ENCODE measurements at places on chromosomes 2 and 18.

DNA sequence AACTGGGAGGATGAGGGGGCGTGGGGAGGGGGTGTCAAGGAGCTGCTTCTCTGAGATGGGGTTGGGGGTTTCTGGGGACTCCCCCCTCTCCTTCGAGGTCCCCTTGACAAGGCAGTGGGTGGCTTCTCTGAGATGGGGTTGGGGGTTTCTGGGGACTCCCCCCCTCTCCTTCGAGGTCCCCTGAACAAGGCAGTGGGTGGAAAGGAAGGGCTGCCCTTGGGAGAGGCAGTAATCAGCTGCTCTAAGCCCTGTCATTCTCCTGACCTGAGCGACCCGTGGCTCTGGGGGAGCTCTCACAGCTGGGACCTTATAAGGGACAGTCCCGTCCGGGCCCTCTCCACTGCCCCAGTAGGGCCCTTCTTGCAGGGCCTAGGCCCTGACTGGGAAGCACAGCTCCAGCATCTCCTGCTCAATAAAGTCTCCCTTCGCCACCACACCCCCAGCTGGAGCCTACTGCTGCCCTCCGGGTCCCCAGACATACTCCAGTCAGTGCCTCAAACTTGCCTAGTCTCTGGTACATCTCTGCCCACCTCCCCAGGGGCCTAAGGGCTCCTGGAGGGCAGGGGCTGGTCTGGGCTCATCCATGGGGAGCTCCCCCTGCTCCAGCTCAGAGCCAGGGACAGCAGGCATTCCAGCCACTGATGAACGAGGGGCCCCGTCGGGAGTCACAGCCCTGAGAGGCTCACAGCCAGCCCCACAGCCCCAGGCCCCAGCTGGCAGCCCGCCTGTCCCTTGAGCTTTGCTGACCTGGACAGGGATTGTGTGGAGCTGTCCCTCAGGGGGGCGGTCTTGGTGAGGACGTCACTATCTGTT lies 2.8 kb downstream of the GAREM2 start:
- H3K4me3 ChIP-seq = no peak overlapping the region
- peaks cover 20% of the 10 kb centered on the region for H3K4me1 ChIP-seq
- H3K27ac ChIP-seq = no peak overlapping the region
- peaks cover 36% of the 10 kb centered on the region for H3K27me3 ChIP-seq

GRCh38 chr2:28991021-28991420 lies 9.9 kb downstream of the TOGARAM2 start:
- H3K27ac ChIP-seq = no peak overlapping the region
- no peak overlapping the region for H3K4me3 ChIP-seq
- DNase-seq = no peak
- no peaks in the 10 kb centered on the region for H3K27me3 ChIP-seq
- H3K4me1 ChIP-seq = no peaks in the 10 kb centered on the region
- no peaks in the 10 kb centered on the region for H3K36me3 ChIP-seq

DNA sequence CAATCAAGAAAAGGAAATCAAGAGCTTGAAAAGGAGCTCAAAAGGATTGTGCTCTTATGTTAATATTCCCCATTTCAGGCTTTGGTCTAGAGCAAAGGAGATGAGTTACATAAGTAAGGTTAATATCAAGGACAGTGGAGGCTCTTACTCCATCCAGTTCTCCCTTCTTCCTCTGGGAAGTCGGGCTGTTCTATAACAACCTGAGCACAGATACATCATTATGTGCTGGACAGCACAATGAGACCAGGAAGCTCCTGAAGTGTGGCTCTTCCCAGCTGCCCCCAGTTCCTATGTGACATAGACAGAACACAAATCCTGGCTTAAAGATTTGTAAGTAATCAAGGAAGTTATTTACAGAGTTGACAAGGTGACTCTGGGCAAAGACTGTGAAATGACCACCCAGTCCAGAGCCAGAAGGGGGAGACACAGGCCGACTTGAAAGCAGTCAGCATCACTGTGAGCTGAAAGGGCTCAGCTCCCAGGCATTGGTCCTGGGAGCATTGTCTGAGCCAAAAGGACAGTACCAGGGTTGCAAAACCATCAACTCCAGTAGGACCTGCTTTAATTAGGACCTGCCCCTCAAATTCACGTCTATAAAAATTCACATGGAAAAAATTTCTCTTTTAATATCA lies 917.6 kb upstream of the ACVR2A start:
- no peaks in the 10 kb centered on the region for H3K4me1 ChIP-seq
- no peaks in the 10 kb centered on the region for H3K27me3 ChIP-seq
- H3K27ac ChIP-seq = no peak overlapping the region
- no peaks in the 10 kb centered on the region for H3K36me3 ChIP-seq
- DNase-seq = peak; percentile 9

DNA sequence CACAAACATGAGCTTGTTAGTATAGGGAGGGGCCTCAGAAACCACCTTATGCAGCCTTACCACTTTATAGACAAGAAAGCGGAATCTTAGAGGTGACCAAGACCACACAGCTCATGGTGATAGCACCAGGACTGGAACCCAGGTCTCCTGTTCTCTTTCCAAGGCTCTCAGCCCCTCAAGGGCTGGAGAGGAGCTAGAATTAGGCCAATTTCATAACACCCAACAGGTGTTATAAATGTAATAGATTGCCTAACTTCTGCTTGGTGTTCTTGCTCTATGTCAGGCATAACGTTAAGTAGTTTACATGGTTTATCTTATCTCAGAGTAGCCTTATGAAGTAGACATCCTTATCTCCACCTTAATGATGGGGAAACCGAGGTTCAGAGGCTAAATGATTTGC lies 42.9 kb downstream of the RPL37A start:
- no peak for DNase-seq
- H3K36me3 ChIP-seq = no peaks in the 10 kb centered on the region
- H3K27me3 ChIP-seq = peaks cover 7% of the 10 kb centered on the region
- no peaks in the 10 kb centered on the region for H3K4me1 ChIP-seq

DNA sequence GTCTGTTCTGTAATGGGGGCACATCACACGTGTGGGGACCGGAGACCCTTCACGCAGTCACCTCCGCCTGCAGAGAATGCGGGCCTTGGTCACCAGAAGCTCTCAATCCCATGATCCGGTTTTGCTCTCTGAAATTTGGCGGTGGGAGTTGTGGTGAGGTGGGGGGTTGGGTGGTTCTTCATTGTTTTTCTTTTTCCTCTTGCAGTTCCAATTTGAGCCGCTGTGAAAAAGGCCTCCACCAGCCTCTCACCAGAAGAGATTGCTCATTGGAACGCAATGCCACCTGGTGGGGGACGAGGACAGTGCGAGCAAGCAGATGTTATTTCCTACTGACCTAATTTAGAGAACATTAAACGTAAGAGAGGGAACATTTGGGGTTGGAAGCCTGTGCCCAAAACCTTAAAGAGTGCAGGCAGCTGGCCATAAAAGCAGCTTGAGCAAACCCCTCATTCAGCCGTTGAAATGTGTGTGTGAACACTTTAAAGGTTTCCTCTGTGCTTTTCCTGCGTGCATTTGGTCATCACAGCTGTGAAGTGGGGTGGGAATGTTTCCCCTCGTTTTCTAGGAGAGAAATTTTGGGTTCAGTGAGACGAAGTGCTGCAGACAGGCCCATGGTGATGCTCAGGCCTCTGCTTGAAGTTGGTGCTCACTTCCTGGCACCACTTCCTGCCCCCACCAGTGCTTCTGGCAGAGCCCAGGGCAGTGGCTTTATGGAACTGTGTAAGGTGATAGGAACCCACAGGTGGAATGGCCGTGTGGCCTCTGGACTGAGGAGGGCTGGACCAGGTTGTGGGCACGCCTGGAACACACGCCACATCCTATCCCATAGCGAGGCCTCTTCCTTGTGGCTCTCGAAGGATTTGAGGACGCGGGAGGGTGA lies 61.7 kb downstream of the ZCCHC2 start:
- DNase-seq = peak; percentile 93
- H3K27ac ChIP-seq = peak overlapping the region; percentile 92
- H3K27me3 ChIP-seq = no peaks in the 10 kb centered on the region
- H3K4me3 ChIP-seq = peak overlapping the region; percentile 2
- H3K4me1 ChIP-seq = peaks cover 42% of the 10 kb centered on the region
- H3K36me3 ChIP-seq = peaks cover 13% of the 10 kb centered on the region

DNA sequence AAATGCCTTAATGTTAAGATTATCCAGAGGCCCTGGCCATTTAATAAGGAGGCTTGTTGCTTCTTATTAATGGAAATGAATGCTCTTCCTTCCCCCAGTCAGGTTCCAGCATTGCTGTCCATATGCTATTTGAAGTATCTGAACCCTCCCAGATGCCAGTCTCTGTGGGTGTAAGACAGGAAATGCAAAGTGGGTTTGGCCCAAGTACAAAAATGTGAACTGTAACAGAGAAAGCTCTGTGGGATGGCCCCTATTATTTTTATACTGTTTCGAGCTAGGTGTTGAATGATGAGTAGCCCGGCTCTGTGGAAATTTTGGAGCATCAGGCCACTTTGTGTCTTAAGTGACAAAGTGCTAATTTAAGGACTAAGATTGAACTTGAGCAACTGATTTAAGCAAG lies 141.0 kb downstream of the UXS1 start:
- no peak overlapping the region for H3K27ac ChIP-seq
- H3K27me3 ChIP-seq = no peaks in the 10 kb centered on the region
- H3K36me3 ChIP-seq = no peaks in the 10 kb centered on the region
- H3K4me3 ChIP-seq = no peak overlapping the region
- DNase-seq = peak; percentile 47

GRCh38 chr2:107621186-107622165 lies 205.2 kb upstream of the RGPD4 start:
- H3K27ac ChIP-seq = no peak overlapping the region
- no peaks in the 10 kb centered on the region for H3K36me3 ChIP-seq
- H3K27me3 ChIP-seq = no peaks in the 10 kb centered on the region

GRCh38 chr2:20472569-20472968 lies 25.7 kb downstream of the RHOB start:
- no peak for DNase-seq
- no peaks in the 10 kb centered on the region for H3K4me1 ChIP-seq
- H3K4me3 ChIP-seq = no peak overlapping the region
- no peak overlapping the region for H3K27ac ChIP-seq
- no peaks in the 10 kb centered on the region for H3K36me3 ChIP-seq
- H3K27me3 ChIP-seq = no peaks in the 10 kb centered on the region

DNA sequence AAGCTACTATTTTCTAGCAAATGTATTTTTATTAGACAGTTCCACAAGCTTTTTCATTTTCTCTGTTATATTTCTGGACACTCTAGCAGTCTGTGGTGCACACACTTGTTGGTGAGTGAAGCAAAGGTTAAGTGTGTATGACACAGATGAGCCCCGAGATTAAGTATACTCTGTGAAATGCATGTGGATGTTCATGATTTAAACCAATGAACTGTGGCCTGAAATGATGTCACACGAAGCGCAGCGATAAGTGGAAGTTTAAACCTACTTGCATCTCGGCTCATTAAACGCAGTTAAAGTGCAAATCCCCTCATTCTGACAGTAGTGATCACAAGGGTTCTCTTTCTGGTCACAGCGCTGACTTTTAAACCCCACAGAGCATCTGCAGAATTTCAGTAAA lies 1488.8 kb upstream of the NXPH2 start:
- no peaks in the 10 kb centered on the region for H3K4me1 ChIP-seq
- no peak overlapping the region for H3K27ac ChIP-seq
- no peak for DNase-seq
- H3K36me3 ChIP-seq = no peaks in the 10 kb centered on the region

DNA sequence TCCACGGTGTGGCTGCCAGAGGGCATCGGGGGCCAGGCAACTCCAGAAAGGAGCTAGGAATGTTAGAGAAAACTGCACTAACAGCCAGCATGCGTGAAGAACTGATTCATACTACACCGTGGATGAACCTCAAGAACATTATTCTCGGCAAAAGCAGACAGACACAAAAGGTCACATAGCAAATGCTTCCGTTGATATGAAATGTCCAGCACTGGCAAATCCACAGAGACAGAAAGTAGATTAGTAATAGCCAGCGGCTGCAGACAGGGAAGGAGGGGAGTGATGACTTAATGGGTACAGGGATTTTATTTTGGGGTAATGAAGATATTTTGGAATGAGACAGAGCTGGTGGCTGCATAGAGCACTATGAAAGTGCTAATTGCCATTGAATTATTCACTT lies 37.4 kb downstream of the SCTR start:
- no peak overlapping the region for H3K4me3 ChIP-seq
- H3K4me1 ChIP-seq = no peaks in the 10 kb centered on the region
- DNase-seq = no peak
- no peaks in the 10 kb centered on the region for H3K27me3 ChIP-seq
- H3K27ac ChIP-seq = no peak overlapping the region

All from activated naive CD4-positive, alpha-beta T cell treated with anti-CD3 and anti-CD28 coated beads for 36 hours (primary cell).